Activated T-cell treated with anti-CD3 and anti-CD28 coated beads, Interleukin-2, amount 50 U/mL, for 48 hours (primary cell): ENCODE measurements at places on chromosomes 6 and 20.
A peak's percentile ranks its signal among the peaks of the same experiment; 100 is the strongest.

DNA sequence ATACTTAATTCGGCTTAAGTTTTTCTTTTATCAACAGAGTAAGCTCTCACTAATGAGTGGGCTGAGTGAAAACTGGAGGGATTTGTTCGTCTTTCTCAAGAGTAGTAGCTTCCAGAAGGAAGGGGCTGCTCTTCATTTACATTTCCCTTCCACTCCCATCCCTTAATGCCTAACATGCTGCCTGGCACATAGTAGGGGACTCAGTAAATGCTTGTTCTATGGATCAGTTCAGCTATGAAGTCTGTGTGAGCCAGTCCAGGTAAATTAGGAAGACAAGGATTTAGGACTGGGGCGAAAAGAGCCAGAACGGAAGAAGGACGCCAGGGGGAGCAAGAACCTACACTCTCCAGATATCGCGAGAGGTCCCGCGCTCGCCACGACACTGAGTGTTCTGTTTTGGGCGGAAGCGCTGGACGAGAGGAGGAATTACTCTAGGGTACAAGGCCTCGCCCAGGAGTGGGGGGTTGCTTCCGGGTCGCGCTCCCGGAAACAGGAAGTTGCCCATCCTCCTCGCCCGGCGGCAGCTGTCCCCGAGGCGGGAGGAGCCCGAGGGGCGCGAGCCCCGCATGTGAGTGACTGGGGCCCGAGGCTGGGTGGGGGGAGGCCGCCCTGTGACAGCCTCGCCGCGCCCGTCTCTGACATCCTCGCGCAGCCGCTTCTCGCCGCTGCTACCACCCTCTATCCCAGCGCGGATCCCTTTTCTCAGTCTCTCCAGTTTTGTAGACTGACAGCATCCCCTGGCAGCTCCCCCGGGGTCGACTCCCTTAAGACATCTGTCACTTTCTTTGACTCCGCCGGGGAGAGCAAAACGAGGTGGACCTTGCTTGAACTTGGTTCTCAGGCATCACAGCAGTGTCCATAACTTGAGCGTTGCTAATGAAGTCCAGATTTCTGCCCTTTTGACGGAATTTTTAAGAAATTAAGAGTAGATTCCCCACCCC, at the start of gene C6orf89:
Gene C6orf89 (plus strand): TSS at position 492 of the 941 bp plus-strand sequence. CDS start 13,493 bp downstream, outside the sequence.
- peak; percentile 96 for DNase-seq

DNA sequence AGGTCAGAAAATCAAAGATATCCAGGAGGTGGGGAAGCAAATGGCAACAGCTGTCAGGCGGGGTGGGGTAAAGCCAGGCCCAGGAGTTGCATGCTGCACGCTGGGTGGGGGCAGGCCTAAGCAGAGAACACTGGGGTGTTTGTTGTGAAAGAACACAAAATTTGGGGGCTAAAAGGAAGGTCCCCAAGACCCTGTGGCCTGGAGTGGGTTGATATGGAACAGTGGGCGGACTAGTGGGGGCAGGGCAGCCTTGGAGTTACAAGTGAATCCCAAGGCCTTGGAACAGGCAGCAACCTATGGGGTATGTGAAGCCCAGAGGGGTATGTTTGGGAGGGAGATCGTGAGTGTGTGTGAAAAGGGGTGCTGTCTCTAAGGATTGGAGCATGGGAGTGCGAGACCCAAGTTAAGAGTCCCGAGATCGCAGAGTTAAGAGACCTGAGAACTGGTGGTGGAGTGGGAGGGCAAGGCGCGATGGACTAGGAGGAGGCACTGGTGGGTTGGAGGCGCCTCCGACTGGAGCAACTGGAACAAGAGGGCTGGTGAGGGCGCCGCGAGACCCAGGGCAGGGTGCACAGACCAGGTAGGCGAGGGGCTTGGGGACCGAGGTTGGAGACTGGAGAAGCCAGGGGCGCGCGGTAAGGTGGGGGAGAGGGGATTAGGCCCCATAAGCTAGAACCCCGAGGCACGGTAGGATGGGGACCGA, 658 bp downstream of the CUL7 start:
- DNase-seq = peak; percentile 57

GRCh38 chr6:157021344-157021992, 244.3 kb downstream of the ARID1B start:
- DNase-seq = peak; percentile 90

DNA sequence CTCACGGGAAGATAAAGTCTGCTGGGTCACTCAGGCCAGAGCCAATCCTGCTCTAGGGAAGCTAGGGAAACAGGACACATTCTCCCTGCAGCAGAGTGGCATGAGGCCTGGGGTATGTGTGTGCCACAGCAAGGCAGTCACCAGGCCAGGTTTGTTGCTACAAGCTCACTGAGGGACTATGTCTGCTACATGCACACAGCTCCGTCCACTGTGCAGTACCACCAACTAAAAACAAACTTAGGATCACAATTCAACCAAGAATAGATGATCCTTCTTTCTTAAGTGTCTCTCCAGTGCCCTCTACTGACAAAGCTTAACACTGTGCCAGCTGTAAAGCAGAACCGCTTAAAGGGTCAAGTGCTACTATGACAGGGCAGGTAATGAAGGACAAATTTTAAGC, 192.5 kb downstream of the PTPRK start:
- DNase-seq = peak; percentile 26

DNA sequence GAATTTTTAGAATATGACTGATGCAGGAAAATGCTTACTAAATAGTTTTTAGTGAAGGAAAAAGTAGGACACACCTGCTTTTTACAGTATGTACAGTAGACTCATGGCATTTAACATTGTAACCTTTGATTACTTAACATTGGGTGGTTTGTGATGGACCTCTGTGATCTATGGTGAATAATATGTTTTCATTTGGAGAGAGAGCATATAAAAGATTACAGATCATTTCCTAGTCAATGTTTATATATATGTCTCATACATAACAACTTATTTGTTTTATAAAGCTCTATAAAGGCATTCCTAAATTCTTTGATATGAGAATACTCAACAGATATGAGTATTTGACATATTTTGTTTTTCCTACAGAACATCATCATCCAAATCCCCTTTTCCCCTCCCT, 129.3 kb upstream of the PDE7B start:
- no peak for DNase-seq

- no peak for DNase-seq
Measured at GRCh38 chr6:137862419-137863090, 4.5 kb upstream of the TNFAIP3 start.

- no peak for DNase-seq
Measured at GRCh38 chr6:113246186-113246585, 611.0 kb upstream of the MARCKS start.

DNA sequence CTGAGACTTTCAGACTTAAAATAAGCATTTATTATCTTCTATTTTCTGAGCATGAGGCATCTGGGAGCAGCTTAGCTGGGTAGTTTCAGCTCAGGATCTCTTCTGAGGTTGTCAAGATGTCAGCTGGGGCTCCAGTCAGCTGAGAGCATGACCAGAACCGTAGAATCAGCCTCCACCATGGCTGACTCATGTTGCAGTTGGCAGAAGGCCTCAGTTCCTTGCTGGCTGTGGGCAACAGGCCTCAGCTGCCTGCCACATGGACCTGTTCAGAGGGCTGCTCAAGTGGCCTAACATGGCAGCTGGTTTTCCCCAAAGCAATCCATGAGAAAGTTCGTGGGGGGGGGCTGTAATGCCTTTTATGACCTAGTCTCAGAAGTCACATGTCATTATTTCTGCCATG, 142.3 kb downstream of the LY86 start:
- DNase-seq = no peak

DNA sequence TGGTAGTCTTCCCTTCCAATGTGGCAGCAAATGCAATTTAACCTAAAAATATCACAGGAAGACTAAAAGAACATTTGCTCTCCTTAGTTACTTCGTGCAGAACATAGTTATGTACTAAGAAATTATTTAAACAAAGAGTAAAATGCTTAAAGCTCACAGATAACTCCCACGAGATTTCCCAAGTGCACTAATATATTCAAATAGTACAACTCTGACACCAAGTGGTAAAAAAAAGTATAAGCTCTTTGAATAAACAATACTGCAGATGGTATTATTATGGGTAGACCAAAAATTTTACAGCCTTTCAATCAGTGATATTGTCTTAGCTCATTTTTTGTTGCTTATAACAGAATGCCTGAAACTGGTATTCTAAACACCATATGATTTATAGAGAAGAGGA, 52.8 kb upstream of the FILIP1 start:
- no peak for DNase-seq

GRCh38 chr20:58179083-58179431, 49.4 kb downstream of the ANKRD60 start:
- DNase-seq = no peak

- no peak for DNase-seq
Measured at GRCh38 chr6:158039178-158039557, 57.5 kb downstream of the SYNJ2 start.

- DNase-seq = peak; percentile 56
Measured at GRCh38 chr6:138517635-138518034, 18.3 kb upstream of the NHSL1 start.

DNA sequence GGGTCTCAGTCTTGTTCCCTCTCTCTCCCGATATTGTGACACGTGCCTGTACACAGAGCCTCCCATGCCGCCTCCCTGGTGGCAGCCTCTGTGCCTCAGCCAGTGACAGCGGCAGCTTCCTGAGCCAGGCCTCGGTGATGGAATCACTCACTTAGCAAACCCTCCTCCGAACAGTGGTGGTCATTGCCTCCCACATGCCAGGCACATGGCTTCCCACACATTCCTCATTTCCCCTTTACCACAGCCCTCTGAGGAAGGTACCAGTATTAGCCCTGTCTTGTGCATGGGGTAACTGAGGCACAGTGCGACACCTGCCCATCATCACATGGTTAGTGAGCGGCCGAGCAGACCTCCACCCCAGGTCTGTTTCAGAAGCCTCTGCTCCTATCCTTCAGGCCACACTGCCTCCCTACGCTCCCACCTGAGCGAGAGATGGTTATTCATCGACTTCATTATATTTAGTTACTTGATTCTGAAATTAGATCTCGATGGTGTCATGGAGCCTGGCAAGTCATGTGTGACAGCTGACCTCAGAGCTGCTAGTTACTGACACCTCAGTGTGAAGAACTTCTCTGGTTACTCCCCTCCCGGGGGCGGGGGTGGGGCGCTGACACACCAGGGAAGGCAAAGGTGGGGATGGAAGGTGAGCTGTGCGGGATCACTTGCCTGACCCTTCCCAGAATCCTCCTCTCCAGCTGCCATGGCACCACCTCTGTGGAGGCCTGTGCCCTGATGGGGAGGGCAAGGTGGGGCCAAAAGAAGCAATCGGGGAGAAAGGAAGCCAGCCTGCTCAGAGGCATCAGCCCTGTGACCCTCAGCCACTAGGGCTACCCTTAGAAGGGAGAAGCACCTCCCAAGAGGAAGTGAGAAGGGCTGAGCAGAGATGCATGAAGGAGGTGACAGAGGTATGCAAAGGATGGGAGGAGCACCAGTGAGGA, 17.9 kb downstream of the MDGA1 start:
- no peak for DNase-seq

GRCh38 chr6:33583591-33584155, 3.6 kb upstream of the BAK1 start:
- no peak for DNase-seq

GRCh38 chr6:90412538-90413369, 116.1 kb upstream of the BACH2 start:
- DNase-seq = peak; percentile 49

DNA sequence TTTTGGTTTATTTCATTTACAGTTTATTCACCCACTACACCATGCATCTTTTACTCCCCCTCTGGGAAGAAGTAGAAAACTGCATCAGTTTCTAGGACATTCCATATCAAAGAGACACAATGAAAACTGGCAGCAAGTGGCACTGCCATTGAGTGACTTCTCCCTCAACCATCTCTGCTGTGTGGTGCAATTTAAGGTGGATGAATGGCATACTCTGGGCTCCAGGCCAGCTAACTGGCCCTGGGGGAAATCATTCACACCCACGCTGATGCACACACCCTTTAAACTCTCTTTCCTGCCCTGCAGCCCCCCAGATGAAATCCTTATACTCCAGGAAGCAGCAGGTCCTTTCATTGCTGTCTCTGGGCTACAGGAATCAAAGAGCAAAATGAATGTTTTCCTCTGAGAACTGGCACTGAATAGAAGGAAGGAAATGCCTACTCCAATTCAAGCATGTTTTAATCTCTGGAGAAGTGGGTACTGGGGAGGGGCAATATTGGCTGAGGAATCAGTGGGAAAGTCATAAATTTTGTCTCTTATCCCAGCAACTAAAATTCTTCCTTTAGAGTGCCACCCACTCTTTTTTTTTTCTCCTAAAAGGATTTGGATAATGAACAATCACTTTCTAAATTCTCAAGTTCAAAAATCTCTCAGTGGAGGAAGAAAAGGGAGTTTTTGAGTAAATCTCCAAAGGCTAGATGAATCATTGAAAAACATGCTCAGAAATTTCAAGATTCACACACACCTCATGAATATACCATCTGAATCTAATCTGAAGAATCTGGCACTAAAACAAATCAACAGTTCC, 16.9 kb upstream of the RFPL4B start:
- DNase-seq = no peak

GRCh38 chr20:59603781-59604541, at the start of gene PHACTR3:
PHACTR3 (plus strand) TSS chr20:59604540; CDS start chr20:59605015, 475 bp downstream.
- DNase-seq = no peak

GRCh38 chr6:155495011-155495768, 39.6 kb upstream of the NOX3 start:
- DNase-seq = no peak

DNA sequence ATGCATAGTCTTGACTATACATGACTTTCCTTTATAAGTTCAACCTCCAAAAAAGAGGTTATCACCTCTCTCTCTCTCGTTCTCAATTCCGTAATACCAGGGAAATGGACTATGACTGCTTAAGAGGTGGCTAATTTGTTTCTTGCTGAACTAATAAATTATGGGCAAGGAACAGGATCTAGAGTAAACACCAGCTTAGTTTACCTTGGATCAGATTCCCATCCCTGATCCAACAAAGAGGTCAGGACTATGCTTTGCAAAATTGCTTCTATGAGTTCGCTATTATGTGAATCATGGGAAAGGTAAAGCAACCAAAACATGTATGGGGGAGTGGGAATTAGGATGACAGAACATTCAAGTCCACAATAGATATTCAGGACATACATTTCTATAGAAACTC, 630.7 kb downstream of the HACE1 start:
- no peak for DNase-seq

GRCh38 chr6:107106165-107106564, 9.2 kb downstream of the BEND3 start:
- no peak for DNase-seq
